Cardiac fibroblast (primary cell): ENCODE measurements at places on chromosomes 6 and 20.
A peak's percentile ranks its signal among the peaks of the same experiment; 100 is the strongest.

GRCh38 chr20:20237093-20237959, 130.6 kb upstream of the INSM1 start:
- DNase-seq, result peak; percentile 42

GRCh38 chr6:45679163-45679562, 301.4 kb upstream of the SUPT3H start:
- no peak for DNase-seq

DNA sequence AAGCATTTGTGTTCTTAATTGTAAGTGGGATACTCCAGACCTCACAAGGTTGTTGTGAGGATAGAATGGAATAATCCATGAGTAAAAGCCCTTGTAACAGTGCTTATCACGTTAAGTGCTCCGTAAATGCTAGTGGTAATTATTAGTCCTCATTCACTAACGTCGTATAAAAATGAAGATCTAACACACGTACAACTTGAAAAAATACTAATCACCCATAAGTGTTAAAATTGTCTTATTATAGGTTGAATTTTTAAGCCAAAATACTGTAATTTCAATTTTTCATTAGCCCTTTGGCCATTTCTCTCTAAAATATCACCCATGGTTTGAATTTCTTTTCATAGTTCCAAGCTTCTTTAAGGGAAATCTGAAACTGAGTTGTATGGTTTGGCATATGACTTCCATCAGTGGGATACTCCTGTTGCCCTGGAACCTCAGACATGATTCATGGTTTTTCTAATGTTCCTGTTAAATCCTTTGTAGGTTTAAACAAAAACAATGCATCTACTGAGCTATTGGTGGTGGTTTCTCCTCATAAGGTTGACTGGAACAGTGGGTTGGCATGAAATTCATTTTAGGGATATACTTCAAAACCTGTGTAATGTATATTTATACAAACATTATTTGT, 19.1 kb downstream of the XRN2 start:
- DNase-seq, result no peak

GRCh38 chr6:22281341-22282085, 15.3 kb downstream of the PRL start:
- no peak for DNase-seq

GRCh38 chr20:8862092-8862491, 206.8 kb upstream of the PLCB4 start:
- DNase-seq, result no peak

GRCh38 chr6:167428664-167429333, 103.9 kb downstream of the TTLL2 start:
- DNase-seq, result no peak

- DNase-seq, result no peak
These were observed 66.0 kb downstream of the GPR6 start for GRCh38 chr6:110044096-110044495.

DNA sequence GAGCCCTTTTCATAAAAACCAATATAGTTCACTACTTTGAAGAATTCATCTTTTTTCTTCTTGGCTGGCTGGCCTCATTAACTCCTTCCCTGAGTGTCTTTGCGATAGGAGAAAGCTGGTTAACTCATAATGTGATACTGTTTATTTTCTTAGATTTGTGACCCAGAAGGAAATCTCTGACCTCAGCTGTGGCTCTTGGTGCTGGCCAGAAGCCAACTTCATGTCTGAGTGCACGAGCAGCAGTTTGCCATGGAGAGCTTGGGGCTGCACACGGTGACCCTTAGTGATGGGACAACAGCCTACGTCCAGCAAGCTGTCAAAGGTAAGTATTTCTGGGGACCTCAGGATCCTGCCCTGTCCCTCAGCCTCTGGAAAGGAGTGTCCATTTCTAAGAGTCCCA, 16.7 kb upstream of the DEF6 start:
- DNase-seq, result no peak

DNA sequence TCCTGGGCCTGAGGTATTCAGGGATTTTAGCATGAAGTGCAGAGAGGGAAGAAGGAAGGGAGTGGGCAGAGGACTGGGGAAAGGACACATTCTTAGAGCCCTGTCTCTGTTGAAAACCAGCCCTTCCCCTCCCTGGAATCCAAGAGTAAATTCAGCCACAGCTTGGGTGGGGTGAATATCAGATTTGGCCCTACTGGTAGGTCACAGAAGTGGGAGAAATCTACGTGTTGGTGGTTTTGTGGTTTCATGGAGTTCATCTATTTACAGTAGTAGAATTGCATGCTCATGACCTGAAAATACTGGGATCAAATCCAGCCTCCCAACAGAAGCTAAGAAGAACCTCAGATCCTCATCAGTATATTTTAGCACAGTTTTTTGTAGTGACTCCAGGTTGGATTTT, 404.4 kb downstream of the BMP2 start:
- no peak for DNase-seq

DNA sequence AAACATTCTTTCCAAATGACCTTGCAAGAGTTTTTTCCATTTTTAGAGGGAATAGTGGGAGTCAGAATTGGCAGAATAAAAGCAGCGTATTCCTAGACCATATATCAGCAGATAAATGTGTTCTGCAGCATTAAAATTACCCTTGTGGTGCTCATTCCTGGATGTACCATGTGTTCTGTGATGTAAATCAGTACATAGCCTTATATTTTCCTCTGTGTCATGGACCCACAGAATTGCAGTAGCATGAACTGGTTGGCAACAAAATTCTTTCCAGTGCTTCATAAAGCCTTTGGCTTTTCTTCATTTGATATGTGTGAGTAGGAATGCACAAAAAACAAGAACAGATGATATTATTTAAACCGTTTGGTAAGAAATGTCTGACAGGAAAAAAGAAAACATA, 32.5 kb downstream of the ANKEF1 start:
- no peak for DNase-seq

DNA sequence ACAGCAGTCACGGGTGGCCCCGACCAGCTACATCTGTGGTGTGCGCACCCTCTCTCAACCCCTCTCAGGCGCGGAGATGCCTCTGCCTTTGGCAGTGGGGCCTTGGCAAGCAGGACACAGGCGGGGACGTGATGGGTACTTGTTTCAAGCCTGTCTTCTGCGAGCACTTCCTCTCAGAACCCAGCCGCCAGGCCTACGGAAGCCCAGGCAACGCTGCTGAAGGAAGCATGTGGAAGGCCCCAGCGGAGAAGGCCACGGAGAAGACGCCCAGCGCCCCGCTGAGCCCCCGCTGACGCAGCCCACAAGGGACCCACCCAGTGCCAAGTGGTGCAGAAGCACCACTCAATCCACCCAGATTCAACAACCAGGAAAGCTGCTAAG, 13.0 kb downstream of the SERPINB6 start:
- DNase-seq, result no peak

DNA sequence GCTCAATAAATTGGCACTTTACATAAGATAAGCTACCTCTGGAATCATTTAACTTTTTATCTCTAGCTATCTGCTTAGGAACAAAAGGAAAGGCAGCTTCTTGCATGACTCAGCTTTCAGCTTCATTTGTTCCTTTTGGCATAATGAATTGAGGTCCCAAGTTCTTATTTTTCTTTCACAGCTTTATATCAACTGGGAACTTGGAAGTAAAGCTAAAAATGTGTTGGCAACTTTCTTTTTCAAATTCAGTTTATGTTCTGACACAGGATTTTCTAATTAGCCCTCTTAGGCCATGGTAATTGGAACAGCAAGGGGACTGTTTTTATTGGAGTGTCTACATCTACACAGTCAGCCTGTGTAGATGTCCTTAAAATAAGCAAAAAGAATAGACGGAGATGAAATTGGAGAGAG, 55.2 kb upstream of the MRAP2 start:
- DNase-seq, result no peak

- DNase-seq, result no peak
These were observed 49.1 kb downstream of the LYRM2 start for GRCh38 chr6:89589297-89590025.

DNA sequence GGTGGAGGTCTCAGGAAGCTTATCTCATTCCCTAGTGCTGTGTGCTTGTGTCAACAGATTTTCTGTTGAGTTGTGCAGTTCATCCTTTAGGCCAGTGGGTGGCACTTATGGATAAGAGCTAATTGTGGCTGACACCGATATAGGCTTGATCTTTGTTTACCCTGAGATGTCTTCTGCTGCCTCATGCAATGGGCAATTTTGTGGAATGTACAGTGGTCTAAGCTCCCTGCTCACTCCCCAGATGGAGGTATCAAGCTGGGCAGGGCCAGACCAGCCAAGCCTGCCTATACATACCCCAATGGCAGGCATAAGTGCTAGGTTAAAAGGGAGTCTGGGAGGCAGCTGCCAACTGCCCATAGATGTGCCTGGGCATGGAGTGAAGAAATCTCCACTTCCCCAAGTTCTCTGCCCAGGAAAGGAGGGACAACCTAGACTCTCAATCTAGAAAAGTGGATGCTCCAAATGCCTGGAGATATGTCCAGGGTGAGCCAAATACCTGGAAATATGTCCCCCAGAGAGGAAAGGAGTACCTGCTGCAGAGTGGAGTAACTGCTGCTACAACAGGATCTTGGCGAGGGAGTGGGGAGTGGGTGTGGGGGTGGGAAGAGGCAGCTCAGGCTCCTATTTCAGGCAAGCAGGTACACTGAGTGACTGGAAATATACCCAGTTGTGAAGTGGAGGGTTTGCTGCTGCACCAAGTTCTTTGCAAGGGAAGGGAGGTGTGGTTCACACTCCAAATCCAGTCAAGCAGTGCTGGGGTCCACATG, 53.2 kb upstream of the ARG1 start:
- peak; percentile 62 for DNase-seq

- peak; percentile 83 for DNase-seq
These were observed 190.0 kb downstream of the UBE3D start for GRCh38 chr6:82875573-82876185.

- DNase-seq, result no peak
These were observed 145.0 kb downstream of the HTR1B start for GRCh38 chr6:77318256-77318655.

- no peak for DNase-seq
These were observed 1.5 kb upstream of the GOPC start for GRCh38 chr6:117603821-117604220.

GRCh38 chr6:155782320-155782731, 326.7 kb upstream of the NOX3 start:
- DNase-seq, result peak; percentile 86

GRCh38 chr6:5308066-5308465, 46.8 kb downstream of the FARS2 start:
- DNase-seq, result peak; percentile 58

- peak; percentile 86 for DNase-seq
These were observed 131.8 kb downstream of the SCML4 start for GRCh38 chr6:107692351-107692750.

GRCh38 chr6:136945072-136945471, 23.0 kb downstream of the SLC35D3 start:
- DNase-seq, result no peak

GRCh38 chr6:2938004-2938631, 33.2 kb downstream of the SERPINB6 start:
- no peak for DNase-seq

- DNase-seq, result peak; percentile 18
These were observed 99.0 kb upstream of the IYD start for GRCh38 chr6:150269857-150270223.

GRCh38 chr20:32391003-32391402, 32.9 kb downstream of the ASXL1 start:
- DNase-seq, result peak; percentile 12

DNA sequence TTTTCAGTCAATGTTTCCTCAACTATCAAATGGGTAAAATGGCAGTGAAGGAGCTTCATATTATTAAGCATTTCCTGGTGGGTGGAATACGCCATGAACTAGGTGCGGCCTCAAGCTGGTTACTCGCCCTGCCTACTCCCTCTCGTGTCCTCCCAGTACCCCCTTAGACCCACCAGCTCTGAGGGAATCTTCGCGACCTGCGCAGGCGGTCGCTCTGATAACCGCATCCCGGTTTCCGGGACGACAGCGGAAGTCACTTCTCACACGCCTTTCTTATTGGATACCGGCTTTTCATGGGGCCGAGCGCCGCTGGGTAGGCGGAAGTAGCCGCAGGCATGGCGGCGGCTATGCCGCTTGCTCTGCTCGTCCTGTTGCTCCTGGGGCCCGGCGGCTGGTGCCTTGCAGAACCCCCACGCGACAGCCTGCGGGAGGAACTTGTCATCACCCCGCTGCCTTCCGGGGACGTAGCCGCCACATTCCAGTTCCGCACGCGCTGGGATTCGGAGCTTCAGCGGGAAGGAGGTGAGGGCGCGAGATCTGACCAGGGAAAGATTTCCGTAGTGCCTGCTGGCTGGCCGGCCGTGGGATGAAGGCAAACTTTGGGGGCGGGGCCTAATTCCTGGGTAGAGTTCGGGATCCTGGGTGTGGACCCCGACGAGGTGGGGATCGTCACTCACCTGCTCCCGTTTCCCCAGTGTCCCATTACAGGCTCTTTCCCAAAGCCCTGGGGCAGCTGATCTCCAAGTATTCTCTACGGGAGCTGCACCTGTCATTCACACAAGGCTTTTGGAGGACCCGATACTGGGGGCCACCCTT, at the start of gene PIGT:
Gene PIGT (plus strand): TSS at position 320 of the 816 bp plus-strand sequence. CDS start 16 bp downstream, at position 336.
- DNase-seq, result peak; percentile 85

GRCh38 chr6:7391151-7391550, 1.5 kb downstream of the RIOK1 start:
- DNase-seq, result peak; percentile 18

GRCh38 chr6:108750801-108751200, 97.4 kb upstream of the ARMC2 start:
- DNase-seq, result no peak

DNA sequence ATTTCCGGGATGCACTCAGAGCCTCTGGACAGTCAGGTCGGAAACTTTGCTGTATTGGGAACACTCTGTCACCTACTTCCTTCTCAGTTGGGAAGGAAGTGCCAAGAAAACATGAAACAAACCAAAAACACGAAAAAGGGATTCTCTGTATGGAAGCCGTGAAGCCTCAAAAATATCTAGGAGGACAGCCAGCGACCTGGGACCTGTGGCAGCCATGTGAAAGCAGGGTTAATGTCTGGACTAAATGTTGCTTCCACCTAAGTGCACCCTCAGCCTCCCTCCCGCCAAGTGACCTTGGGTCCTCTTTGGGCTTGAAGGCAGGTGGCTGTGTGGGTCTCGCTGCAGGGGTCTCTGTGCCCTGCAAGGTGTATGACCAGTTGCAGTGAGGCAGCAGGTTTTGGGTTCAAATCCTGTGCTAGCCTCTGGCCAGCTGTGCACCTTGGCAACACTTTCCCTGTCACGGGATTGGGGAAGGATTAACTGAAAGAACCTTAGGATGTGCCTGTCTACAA, 851 bp downstream of the MAVS start:
- DNase-seq, result peak; percentile 23

- peak; percentile 39 for DNase-seq
These were observed 207.6 kb downstream of the OGFRL1 start for GRCh38 chr6:71496018-71496721.

- peak; percentile 73 for DNase-seq
These were observed 11.5 kb downstream of the FILIP1 start for GRCh38 chr6:75481936-75482593.
